ENCODE measurements at places on chromosomes 5 and 9.

- DNase-seq = no peak
Observed at GRCh38 chr5:129716235-129716634, 31.7 kb upstream of the MINAR2 start.

DNA sequence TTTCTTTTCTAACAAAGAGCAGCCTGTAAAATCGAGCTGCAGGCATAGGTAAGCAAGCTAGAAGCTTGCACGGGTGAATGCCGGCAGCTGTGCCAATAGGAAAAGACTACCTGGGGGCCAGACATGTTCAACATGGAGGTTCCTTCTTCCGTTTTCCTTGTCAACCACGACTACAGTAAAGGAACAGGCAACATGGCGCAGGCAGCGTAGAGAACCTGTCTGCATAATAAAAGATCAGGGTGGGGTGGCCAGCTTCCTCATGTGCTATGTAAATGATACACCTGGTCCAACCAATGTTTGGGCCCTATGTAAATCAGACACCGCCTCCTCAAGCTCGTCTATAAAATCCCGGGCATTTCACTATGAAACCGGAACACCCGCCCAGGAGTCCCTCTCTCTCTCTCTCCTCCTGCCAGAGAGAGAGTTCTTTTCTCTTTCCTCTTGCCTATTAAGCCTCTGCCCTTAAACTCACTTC is 103.8 kb upstream of the LIFR start:
- DNase-seq = no peak

DNA sequence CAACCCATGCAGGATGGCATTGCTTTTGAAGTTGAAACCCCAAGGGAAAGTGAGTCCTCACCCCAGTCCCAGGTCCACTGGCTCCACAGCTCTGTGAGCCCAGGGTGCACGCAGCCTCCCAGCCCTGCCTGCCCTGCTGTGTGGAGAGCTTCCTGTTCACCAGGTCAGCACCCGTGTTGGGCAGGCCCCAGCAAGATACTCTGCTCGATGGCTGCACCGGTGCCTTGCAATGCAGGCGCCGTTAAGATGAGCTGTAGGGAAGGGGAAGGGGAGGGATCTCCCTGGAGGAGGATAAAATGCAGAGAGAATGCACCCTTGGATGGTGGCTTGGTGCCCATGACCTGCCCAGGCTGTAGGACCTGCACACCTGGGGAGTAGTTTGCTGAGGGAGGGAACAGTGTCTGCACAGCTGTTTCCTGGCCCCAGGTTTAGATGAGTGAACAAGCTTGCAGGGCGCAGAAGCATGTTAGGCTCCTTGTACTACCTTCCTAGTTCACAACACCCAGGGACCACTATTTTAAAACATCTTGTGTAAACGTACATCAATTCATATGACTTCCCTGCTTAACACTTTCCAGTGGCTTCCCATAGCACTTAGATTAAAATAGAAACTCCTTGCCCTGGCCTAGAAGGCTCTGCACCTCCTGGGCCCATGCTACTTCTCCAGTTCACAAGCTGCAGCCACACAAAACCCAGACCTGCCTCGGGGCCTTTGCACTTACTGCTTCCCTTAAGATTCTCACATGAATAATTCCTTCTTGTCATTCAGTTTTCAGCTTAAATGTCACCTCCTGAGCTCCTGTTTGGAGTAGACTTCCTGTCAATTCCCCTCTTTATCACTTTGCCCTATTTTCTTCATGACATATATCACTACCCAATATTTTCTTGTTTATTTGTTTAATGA is 19.6 kb downstream of the FAT2 start:
- no peak for DNase-seq

GRCh38 chr9:4223312-4223833 is 76.5 kb downstream of the GLIS3 start:
- DNase-seq = no peak

GRCh38 chr5:8813180-8813579 is 732.7 kb downstream of the SEMA5A start:
- DNase-seq = no peak

- no peak for DNase-seq
Observed at GRCh38 chr5:151703227-151703626, 16.5 kb upstream of the SPARC start.

- DNase-seq = no peak
Observed at GRCh38 chr9:125463926-125464325, 202.3 kb downstream of the GAPVD1 start.

DNA sequence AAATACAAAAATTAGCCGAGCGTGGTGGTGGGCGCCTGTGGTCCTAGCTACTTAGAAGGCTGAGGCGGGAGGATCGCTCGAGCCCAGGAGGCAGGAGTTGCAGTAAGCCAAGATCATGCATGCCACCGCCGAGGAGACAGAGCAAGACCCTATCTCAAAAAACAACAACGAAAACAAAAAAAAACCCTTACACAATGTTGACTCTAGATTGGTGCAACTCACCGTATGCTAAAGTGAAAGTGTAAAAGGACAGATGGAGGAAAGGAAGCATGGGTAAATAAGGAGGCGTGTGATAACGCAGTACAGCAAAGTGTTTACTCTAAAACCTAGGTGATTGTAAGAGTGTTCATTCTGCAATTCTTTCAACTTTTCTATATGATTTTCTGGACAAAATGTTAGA is 15.9 kb upstream of the RUFY1 start:
- DNase-seq = no peak

DNA sequence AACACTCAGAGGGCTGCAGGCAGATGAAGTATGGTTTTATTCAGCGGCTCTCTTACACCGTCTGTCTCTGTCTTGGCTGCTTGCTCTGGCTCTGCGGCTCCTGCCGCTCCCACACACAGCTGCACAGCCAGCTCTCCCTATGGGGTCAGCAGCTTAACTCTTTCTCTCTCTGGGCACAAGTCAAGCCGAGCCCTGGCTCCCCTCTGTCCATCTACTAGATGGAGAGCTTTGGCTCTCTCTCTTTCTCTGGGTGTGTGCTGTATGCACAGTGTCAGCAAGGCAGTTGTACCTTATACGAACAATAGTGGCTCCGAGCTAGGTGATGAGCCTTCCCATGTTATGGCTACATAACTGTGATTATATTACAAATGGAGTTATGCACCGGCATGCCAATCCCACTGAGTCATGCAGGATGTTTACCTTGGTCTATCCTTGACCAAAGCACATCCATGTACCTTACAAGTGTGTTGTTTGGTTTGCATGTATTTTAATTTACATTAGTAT is 19.3 kb upstream of the PPP2CA start:
- DNase-seq = no peak

- no peak for DNase-seq
Observed at GRCh38 chr5:156631005-156631404, 219.1 kb upstream of the PPP1R2B start.

DNA sequence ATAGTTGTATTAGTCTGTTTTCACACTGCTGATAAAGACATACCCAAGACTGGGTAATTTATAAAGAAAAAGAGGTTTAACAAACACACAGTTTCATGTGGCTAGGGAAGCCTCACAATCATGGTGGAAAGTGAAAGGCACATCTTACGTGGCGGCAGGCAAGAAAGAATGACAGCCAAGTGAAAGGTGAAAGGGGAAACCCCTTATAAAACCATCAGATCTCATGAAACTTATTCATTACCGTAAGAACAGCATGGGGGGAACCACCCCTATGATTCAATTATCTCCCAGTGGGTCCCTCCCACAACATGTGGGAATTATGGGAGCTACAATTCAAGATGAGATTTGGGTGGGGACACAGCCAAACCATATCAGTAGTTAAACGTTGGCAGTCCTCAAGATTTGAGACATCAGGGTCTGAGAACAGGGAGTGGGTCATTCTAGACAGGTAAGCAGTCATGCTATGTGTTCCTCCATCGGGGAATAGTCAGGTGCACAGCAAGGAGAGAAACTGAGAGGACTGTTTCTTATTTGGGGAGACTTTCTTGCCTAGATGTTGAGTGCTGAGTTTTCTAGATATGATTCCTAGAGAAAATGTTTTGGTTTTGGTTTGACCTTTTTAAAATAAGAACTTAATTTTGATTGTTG is 45.8 kb upstream of the ENTREP1 start:
- DNase-seq = no peak

GRCh38 chr5:137581776-137582175 is 82.7 kb upstream of the SPOCK1 start:
- no peak for DNase-seq

DNA sequence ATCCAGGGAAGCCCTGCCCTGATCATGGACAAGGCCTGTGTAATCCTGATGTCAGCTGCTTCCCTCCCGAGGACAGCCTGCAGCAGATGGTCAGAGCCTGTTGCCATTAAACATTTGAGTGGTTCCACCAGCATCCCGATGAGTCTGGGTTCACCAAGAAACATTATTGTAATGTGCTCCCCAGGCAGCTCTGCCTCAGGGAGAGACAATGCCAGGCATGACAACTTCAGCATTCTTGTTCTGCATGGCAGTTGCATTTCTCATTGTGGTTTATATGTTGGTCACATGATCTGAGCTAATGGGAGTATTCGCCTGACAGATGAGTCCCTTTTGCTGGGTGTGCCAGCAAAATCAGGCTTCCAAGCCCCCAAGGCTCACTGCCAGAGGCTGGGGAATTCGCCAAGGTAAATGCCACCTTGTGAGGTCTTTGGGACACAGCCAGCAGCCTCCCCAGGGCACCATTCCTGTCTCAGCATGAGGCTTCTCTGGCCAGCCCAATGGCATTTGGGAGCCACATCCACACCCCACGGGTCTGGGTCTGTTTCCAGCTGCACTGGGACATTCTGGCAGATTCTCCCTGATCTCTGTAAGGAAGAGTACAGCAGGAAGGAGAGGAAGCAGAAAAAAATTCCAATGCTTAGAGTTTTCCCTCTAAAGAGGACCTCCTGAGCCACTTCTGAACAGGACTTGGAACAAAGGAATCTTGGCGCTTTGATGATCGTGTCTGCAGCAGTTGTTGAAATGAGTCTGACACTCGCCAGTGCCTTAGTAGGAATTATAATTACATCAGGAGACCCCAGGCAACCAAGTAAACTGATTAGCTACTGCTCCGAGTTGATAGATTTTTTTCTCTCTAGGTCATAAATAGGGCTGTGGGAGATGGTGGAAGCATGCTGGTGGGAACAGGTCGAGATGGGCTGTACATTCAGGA is 18.7 kb downstream of the KCNIP1 start:
- DNase-seq = no peak

DNA sequence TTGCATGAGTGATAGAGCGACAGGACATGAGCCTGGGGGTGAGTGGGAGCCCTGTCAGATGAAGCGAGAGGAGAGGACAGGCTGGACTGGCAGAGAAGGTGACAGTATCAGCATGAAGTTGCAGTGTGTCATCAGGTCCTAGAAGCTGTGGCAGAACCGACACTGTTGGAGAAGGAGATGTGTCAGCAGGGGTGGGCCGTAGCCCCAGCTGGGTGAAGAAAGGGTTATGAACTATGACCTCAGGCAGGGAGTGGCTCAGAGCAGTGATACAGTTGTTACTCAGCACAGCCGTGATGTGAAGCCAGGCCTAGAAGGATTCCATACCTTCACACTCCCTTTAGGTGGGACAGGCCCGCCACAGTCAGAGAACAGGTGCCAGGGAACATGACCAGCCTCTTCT is 7.6 kb downstream of the PCYOX1L start:
- no peak for DNase-seq

GRCh38 chr5:139877129-139877597 is 81.6 kb downstream of the PSD2 start:
- peak; percentile 52 for DNase-seq

DNA sequence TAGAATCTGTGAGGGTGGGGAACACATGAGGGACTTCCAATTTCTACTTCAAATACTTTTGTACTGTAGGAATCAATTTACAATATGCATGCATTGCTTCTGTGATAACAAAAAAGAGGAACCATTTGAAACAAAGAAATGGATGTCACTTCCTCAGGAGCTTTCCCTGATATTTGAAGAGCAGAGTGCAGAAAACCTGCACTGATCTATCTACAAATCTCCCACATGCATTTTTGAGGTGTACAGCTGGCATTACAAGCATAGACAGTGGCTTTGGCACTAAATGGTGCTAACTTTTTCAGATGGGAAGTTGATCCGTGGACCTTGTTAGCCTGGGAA is 27.7 kb downstream of the YIPF5 start:
- DNase-seq = no peak

- peak; percentile 54 for DNase-seq
Observed at GRCh38 chr5:116626272-116626723, 51.7 kb upstream of the SEMA6A start.

DNA sequence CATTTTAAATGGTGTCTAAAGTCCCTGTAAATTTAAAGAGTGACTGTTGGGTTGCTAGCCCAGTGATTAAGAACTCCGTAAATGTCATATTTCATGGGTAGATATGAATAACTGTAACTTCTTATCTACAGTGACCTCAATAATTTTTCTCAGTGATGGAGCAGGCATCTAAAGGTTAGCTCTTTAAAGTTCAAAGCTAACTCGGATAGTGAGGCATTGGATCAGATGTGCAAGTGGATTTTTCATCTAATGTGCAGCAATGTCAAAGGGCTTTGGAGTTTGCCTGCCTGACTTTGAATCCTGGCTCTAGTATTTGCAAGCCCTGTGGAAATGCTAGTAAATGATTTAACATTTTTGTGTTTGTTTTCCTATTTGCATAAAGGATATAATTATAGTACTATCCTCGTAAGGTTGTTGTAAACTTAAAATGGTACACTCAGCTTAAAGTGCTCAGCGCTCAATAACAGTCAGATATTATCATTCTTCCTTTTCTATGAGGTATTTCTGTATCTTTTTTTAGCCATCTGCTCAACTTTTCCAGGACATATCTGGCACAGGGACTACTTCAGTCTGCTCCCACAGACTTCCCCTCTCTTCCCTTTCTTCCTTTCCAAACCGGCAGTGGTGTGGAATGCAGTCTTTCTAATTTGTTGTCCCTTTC is 163.7 kb upstream of the ELL2 start:
- DNase-seq = no peak

GRCh38 chr9:1980387-1980786 is 34.8 kb upstream of the SMARCA2 start:
- no peak for DNase-seq

DNA sequence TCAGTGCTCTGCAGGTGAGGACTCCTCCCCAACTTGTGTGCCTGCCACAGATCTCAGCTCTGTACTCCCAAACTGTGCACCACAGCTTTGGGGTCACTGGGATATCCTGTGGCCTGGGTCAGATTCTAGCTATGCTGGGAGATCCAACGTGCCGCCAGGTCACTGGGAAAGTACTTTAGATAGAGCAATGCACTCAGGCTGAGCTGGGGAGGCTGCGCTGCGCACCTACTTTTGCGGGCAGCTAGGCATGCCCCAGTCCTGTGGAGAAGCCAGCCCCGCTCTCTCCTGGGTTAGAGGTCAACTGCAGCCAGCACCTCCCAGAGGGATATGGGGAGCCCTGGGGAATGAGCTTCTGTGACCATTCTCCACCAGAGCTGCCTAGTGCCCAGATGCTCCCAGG is 552.1 kb upstream of the CDH9 start:
- DNase-seq = no peak

DNA sequence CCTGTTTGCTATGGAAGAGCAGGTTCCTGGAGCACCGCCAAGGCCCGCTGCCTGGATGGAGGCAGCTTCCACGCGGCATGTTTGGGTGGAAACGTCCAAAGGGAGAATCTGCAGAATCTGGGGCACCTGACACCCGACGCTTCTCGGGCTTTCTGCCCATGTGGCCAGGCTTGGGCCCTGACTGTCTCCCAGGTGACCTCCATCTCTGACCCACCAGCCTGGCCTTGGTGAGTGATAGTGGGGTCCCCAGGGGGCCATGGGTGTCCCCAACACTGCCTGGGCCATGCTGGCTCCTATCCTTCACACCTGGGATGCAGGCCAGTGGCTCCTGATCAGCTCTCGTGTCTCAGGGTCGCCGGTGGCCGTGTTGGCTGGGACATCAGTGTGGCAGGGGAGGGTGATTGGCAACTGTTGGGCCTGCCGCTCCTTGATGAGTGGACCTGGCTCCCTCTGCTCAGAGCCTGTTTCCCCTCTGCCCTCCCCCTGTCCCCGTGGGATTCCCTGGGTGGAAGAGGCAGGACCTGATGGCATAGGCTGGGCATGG is 34.0 kb downstream of the GLT6D1 start:
- no peak for DNase-seq

All from posterior cingulate gyrus (tissue), 11 donors.